ENCODE measurements at places on chromosomes 1 and 21. TPM values are rescaled to one million over a fixed set of nuclear protein-coding genes. Genes with fewer than 3 reads are reported as not detected.

- peak; percentile 50 for DNase-seq
These were observed 117.5 kb upstream of the HOOK1 start for GRCh38 chr1:59697150-59697800.

DNA sequence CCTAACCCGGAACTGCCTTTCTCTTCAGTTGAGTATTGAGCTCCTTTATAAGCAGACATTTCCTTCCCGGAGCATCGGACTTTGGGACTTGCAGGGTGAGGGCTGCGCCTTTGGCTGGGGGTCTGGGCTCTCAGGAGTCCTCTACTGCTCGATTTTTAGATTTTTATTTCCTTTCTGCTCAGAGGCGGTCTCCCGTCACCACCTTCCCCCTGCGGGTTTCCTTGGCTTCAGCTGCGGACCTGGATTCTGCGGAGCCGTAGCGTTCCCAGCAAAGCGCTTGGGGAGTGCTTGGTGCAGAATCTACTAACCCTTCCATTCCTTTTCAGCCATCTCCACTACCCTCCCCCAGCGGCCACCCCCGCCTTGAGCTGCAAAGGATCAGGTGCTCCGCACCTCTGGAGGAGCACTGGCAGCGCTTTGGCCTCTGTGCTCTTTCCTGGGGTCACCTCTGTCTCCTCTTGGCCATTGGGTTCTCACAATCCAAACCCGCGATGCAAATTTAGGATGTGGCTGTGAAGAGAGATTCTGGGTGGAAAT, 3.7 kb downstream of the OLIG2 start:
- DNase-seq = no peak

GRCh38 chr1:178945763-178946266, 74.9 kb upstream of the ANGPTL1 start:
- DNase-seq = no peak

- DNase-seq = peak; percentile 54
These were observed 9.7 kb downstream of the CD2 start for GRCh38 chr1:116763787-116764465.

DNA sequence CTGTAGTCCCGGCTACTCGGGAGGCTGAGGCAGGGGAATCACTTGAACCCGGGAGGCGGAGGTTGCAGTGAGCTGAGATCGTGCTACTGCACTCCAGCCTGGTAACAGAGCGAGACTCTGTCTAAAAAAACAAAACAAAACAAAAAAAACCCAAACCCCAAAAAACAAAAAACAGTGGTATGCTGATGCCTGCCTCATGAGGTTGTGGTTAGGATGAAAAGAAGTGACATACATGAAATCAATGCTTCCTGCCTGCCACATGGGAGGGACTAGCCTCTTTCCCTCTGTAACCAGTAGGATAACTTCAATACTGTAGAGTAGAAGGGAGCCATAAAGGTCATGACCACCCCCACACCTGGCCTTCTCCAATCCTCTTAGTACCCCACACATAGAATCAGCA, 55.2 kb downstream of the TENT5C start:
- DNase-seq = no peak

DNA sequence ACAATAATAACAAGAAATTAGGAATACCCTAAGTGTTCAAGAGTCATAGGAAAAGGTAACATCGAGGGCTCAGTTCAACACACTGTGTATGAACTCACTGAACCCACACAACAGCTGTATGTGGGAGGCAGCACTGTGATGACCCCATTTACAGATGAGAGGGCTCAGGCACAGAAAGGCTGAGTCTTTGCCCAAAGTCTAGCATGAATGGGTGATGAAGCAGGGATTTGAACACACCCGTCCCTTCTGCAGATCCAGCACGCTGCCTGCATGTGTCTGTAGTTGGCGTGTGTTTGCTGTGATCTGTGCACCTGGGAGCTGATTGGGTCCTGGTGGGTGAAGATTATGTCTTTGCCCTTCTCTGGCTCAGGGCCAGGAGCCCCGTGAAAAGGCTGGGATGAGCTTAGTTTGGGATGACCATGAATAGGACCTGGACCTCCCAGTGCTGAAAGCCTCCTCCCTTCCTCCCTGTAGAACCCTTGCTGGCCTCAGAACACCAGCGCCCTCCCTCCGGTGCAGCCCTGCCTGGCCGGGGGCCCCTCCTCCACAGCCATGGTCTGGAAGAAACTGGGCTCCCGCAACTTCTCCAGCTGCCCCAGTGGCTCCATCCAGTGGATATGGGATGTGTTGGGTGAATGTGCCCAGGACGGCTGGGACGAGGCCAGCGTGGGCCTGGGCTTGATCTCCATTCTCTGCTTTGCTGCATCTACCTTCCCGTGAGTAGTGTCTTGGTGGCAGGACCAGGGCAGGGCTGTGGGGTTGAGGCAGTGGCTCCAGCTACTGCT, 5.2 kb downstream of the SLC66A1 start:
- DNase-seq = no peak

TP73 gene
- total RNA-seq = under 0.01 TPM

TRIM67 gene
- total RNA-seq = 0.10 TPM

REN gene
- total RNA-seq = not detected

LCA5L gene
- 3.6 TPM for total RNA-seq

FTCD gene
- 0.30 TPM for total RNA-seq

PADI1 gene
- 26.0 TPM for total RNA-seq

RGSL1 gene
- 0.15 TPM for total RNA-seq

PGBD2 gene
- 12.6 TPM for total RNA-seq

IFI44 gene
- 19.6 TPM for total RNA-seq

UMODL1 gene
- total RNA-seq = not detected

TLCD4 gene
- 9.5 TPM for total RNA-seq

MFN2 gene
- 80.5 TPM for total RNA-seq

MYBPH gene
- not detected for total RNA-seq

HTR6 gene
- not detected for total RNA-seq

Measured in renal cortical epithelial cell (primary cell).